Jurkat, Clone E6-1 (cell line): ENCODE measurements at places on chromosomes 11 and 22.

GRCh38 chr22:24772493-24773220 is 1.9 kb downstream of the PIWIL3 start:
- DNase-seq, result no peak

DNA sequence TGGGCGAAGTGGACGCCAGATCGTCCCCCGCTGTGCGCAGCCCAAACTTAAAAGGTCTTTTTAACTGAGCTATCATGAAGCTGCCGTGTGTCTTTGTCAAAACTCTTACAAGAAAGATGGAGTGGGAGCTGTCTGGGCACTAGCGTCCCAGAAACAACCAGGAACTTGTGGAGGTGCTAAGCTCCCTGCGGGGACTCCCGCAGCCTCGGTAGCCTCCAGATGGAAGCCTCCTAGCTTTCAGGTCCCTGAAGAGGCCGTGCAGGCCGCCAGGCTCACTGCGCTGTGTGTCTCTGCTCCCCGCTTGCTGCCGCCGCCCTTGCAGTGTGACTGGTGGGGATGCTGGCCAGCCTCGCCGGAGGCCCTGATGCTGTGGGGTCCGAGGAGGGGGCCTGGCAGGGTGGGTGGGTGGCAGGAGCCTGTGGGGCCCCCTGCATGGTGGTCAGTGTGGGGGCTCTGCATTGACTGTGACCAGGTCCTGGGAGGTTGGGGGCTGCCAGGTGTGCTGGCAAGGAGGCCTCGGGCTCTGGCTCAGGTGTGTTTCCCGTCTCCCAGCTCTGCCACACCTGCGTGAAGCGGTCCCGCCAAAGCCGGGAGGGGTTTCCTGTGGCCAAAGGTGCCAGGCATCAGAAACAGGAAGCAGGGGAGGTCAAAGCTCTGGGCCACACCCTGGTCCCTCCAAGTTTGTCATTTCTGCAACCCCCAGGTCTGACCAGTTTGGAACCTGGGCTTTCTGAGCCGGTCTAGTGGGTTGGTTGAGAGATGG is 1.2 kb downstream of the TRABD start:
- DNase-seq, result no peak

GRCh38 chr22:23698094-23698493 is 7.3 kb downstream of the RGL4 start:
- DNase-seq, result no peak

- no peak for DNase-seq
Observed at GRCh38 chr11:122617297-122617696, 38.2 kb upstream of the UBASH3B start.

DNA sequence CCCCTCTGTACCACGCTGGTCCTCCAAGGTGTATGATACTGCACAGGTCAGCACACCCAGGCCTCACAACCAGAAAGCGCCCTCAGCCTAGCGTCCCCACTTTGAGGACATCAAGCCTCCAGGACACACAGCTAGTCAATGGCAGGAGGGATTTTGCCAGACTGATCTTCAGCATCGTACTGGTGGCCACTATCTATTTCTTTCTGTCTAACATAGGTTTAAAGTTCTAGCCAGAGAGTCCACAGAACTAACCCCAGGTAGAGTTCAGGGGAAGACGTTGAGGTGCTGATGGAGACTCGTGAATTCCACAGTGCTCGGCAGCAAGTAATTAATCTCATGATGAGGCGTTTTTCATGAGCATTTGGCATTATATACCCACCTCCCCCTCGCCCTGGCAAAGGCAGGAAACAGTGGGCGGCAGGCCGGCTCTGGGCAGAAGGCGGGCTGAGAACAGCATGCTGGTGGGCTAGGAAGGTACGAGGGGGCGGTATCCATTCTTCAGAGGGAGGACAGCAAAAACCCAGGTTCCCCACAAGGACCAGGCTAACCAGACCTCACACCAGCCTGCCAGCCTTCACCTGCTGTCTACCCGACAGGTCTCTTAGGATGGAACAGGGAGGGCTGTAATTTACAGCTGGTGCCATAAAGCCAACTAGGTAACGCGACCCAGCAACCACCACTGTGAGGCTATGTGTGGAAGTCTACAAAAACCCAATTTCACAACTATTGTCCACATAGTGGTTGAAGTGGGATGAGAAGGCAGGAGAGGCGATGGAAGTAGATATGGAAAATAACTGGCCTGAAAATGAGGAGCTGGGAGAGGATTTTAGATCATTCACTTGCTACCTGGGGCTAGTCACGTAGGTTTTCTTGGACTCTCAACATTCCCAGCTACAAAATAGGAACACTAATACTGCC is 18.5 kb downstream of the MYH9 start:
- no peak for DNase-seq

- no peak for DNase-seq
Observed at GRCh38 chr22:39396797-39397195, 2.8 kb upstream of the TAB1 start.

DNA sequence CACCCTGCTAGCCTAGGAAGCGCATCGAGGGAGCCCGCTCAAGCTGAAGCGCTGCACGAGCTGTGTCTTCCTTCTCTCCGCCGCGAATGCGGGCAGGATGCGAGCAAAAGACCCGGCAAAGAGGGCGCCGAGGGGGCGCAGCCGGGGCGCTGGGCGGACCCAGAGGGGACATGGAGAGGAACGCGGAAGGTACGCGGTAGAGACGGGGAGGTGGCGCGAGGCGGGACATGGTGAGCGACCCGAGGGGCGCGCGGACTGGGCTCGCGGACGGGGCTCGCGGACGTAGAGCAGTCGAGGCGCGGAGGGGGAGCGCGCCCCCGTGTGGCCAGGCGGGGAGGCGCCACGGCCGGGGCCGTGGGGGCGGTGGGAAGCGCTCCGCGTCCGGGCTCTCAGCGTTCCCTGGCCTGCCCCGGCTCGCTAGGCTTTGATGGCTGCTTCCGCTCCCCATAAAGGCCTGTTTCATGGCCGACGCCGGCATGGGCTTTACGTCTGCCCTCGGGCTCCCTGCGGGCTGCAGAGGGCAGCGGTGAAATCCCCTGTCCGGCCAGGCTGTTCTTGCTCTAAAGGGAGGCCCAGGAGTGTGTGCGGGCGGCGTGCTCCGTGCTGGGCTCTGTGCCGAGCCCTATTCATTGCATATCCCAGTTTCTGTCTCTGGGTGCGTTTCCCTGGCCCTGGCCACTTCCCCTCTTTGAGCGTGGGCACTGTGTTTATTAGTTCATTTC is 31.2 kb upstream of the TRIM29 start:
- DNase-seq, result peak; percentile 18

DNA sequence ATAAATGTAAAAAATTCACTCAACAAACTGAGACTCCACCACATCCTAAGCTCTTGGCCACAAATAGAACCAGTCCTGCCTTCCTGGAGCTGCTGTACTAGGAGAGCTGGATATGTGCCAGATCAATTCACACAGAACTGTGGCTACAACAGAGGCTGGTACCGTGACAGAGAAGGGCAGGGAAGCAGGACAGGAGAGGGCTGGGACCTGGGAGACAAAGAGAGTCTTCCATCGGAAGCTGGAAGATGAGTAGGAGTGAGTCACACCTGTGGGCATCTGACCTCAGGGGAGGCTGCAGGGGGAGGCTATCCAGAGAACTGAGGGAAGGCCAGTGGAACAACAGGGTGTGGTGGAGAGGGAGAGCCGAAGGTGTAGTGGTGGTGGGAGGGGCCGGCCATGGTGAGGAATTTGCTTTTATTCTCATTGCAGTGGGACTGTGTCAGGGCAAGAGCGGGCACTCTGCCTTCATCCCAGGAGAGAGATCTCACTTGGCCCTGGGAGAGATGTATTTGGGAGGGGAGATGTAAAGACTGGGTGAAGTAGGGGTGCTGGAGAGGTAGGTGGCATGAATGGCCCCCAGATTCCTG is 1.9 kb upstream of the LTBP3 start:
- no peak for DNase-seq

- DNase-seq, result no peak
Observed at GRCh38 chr22:26197425-26197824, 28.2 kb downstream of the SEZ6L start.

DNA sequence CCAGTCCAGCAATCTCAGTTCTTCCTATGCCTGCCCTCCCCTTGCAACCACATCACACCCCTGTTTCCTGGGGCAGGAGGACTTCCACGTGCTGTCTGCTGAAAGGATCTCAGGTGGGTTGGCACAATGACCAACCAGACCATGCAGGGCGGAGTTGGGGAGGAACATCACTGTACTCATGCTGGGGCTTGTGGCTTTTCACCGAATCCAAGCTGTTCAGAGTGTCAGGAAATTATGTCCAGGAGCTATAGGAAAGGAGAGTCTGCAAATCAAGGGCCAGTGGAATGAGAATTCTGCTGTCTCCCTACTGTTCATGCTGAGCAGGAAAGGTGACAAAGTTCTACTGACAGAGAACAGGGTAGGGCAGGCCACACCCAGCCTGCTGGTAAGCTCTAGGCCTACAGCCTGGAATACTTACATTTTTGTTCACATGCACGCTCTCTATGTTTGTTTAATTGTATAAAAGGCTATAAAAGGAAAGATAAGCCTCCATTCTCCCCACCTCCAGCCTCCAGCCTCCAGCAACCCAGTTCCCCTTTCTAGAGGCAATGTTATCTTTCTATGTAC is 1.7 kb upstream of the PLAAT2 start:
- no peak for DNase-seq

DNA sequence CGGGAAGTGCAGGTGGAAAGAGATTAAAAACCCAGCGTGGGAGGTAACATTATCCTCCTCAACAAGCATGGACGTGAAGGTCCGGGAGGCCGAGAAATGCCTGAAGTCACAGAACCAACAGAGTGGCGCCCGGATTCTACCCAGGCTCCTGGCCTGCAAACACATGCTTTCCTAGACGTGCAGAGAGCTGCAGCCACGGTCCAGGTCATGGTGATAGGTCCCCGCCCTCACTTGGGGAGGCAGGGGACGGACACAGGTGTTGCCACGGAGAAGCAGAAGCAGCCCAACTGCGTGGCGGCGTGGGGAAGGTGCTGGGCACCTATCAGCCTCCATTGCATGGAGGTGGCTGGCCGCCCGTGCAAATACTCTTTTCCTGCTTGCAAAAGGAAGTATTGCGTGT is 148.8 kb downstream of the MPPED1 start:
- DNase-seq, result no peak

- no peak for DNase-seq
Observed at GRCh38 chr11:48193876-48194275, 22.7 kb upstream of the OR4B1 start.

- DNase-seq, result no peak
Observed at GRCh38 chr11:119028346-119029068, 2.2 kb downstream of the SLC37A4 start.

DNA sequence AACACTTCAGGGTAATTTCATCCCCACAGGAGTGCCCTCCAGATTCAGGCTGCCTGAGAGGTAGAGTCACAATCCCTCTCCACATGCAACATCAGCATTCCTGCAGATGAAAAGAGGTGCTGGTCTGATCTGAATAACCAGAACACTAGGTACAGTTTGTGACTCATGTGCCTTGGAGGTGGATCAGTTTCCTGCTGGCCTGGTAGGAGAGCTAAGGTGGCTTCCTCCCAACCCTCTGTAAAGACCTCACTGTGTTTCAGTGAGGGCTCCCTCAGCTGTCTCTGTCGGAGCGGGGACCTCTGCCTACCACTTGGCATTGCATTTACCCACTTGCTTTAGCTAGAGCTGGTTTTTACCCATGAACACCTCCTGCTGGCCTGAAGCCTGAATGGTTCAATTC is 7.6 kb downstream of the OR9G1 start:
- DNase-seq, result peak; percentile 17

- DNase-seq, result no peak
Observed at GRCh38 chr11:133678191-133678590, 145.9 kb upstream of the OPCML start.

- DNase-seq, result no peak
Observed at GRCh38 chr11:115941481-115941993, 437.3 kb upstream of the CADM1 start.

- no peak for DNase-seq
Observed at GRCh38 chr22:34946339-34946985, 119.5 kb upstream of the ISX start.

DNA sequence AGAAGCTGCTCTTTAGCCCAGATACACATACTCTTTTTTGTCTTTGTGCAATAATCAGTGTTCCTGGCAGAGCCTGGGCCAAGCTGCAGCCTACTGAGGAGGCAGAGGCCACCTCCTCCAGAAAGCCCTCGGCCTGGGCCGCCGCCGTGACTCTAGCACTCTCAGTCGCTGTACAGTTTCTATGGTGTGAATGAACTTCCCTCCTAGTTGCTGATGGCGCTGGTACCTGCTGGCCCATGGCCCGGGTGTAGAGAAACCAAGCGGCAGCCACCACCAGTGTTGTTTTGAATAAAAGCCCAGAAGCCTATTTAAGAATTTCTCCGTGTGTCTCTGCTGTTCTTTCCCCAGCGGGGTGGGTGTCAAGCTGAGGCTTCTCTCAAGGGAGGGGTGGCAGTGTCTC is 118.9 kb downstream of the CACNA1I start:
- DNase-seq, result no peak

DNA sequence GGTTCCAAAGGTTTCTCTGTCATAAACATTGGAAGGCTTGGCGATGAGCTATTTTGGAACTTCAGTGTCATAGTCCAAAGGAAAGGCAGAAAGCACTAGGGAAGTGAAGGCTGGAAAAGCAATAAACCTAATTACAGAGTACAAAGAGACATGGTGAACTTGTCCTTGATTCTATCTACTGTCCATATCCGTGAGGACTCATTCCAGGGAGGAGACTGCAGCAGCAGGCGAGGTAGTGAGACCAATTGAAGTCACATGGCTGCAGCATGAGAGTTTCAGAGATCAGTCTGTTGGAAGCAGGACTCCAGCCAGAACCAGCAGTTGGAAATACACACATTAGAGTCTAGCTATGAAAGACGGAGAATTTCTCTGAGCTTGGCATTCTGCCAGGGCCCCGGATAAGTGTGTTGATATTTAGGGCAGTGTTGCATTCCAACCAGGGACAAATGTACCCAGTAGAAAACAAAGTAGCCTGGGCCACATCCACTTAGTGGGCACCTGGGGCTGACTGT is 54.1 kb upstream of the ARHGAP42 start:
- DNase-seq, result no peak
